ENCODE measurements at places on chromosomes 7 and 10.

DNA sequence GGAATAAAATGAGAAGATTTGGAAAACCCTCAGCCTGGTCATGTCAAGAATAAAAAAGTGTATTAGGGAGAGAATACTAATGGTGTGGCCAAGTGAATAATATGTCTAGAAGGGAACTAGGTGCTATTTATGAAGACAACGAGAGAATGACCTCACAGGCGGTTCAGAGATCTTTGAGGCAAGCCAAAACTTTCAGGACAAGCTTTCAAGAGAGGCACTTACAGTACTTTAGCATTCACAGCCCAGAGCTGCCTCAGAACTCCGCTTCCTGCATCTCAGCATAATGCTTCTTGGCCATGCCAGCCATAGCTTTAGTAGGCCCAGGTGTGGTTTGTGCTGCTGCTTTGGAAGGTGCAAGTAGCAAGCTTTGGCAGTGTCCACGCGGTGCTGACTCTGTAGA, 37.2 kb upstream of the CCDC7 start:
- DNase-seq = no peak

GRCh38 chr7:102138676-102139075, 148.0 kb upstream of the SH2B2 start:
- no peak for DNase-seq

DNA sequence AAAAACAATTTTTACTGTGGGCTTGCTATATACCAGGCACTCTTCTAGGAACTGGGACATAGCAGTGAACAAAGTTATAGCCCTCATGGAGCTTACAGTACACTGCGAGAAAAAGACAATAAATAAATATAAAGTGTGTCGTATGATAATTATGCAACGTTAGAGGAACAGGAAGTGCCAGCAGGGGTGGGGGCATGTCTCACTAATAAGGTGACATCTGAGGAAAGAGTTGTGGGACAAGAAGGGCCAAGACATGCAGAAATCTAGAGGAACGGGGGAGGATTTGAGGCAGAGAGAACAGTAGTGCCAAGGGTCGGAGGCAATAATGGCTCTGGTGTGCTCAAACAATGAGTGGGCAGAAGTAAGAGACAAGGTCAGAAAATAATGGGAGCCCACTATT, 52.8 kb downstream of the LMBR1 start:
- DNase-seq = no peak

GRCh38 chr10:97169911-97170693, 15.7 kb downstream of the SLIT1 start:
- no peak for DNase-seq

DNA sequence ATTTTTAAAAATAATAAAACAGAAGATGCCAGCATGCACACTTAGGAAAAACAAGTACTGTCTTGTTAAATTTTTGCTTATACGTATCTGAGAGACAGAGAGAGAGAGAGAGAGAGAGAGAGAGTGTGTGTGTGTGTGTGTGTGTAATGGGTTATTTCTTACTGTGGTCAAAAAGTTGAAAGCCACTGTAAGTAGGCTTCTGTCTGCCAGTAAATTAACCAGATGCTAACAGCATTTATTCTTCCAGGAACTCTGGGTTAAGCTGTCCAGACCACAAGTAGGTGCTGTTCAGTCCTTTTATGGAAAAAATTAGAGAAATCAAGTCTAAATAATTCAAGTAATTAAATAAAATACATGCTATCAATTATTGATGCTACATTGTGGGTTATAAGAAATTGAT, 39.7 kb downstream of the RNF32 start:
- no peak for DNase-seq

DNA sequence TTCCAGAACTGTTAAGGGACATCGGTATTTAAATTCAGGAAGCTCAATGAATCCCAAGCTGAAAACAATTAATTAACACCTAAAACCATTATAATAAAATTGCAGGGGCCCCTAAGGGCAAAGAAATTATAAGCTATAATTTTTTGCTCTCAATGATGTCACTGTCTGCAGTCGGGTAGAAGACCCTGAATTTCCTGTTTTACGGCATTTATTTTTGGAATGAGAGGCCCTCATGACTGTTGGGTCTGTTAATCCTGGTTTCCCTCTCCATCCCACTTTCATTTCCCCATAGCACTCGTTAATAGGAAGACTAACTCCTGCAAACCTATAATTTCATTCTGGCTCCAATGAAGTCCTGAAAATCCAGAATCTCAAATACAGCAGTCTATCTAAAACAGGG, 25.8 kb upstream of the GPR37 start:
- no peak for DNase-seq

DNA sequence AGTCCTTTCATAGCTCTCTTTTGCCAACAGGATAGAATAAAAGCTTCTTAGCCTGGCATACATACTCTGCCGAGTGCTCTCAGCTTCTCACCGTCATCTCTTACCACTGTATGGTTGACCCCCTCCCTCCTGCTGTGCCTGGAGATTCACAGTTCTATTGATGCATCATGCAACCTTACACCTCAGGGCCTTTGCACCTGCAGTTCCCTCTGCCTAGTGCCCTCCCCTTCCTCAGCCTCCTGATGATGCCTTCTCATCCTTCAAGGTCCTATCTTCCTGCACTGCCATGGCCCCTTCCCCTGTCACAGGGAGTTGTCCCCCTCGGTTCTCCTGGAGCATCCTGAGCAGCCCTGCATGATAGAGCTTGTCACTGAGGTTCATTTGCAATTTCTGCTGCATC, 81.5 kb downstream of the CDH23 start:
- no peak for DNase-seq

GRCh38 chr10:44335330-44336021, 49.4 kb downstream of the CXCL12 start:
- no peak for DNase-seq

DNA sequence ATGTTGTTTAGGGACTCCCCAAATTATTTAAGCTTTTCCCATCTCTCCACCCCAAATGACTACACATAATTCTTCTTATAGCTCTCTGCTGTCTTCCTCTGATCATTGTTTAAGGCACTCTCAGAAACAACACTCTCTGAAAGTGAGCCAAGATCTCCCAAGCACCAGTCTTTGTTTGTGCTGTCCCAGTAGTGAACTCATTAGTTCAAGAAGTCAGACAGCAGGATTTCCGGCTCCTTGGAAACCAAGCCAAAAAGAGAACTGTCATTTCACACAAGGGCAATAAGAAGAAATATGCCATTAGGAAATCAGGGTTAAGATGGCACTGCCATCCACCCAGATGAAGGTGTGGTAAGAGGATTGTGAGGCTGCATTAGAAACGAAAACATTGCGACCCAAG, 83.1 kb downstream of the FZD1 start:
- no peak for DNase-seq

DNA sequence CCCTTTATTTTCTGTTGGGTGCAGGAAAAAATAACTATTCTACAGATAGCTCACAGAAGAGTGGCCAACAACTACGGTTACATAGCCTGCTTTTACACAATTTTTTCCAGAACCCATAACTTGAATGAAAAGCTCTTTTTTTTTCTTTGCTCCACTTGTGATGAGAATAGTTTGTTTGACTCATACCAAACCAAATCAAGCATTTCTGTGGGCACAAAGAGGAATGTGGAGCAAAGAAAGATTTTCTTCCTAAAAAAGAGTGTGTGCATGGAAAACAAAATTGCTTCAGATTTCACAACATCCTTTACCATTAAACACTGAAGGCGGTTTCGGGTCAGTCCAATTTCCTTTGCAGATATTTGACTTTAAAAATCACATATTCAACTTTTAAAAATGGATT, 54.8 kb upstream of the RAB11FIP2 start:
- no peak for DNase-seq

DNA sequence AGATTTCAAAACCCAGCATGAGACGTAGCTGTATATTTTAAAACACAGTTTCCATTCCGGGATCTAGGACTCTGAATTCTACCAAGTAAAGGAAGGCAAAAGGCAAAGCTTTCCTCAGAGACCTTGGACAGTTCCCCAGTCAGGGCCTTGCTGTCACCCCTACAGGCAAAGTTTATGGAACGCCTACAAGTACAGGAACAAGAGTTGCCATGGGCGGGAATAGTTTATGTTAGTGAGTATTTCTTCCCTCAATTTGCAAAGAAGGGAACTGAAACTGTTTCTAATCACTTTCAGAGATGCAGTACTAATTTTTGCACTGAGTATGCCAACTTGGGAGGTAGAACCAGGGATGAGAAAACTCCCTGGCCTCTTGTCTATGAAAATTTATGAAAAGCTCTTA, 68.2 kb upstream of the LRGUK start:
- DNase-seq = no peak

- DNase-seq = no peak
Measured at GRCh38 chr7:13352677-13353076, 636.8 kb downstream of the ETV1 start.

- DNase-seq = no peak
Measured at GRCh38 chr7:83559887-83560286, 89.1 kb downstream of the SEMA3E start.

GRCh38 chr7:120023494-120024167, 249.3 kb upstream of the KCND2 start:
- DNase-seq = no peak

- DNase-seq = peak; percentile 46
Measured at GRCh38 chr10:14604181-14605142, 170.2 kb downstream of the FAM107B start.

DNA sequence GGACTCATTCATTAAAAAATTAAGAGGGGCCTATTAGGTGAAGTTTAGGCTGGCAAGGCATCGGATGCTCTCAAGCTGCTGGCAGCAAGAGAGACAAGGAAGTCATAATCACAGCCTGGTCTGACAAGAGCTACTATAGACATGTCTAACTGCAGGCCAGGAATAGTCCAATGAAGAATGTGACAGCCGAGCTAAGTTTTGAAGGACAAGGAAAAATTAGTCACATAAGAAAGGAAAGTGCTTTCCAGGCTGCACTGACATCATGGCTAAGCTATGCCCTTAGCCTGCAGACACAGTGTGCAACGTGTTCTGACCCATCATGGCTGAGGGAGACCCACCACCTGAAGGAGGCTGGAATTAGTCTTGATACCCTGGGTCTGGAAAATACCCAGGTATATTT, 281.1 kb downstream of the PLXNA4 start:
- DNase-seq = no peak

DNA sequence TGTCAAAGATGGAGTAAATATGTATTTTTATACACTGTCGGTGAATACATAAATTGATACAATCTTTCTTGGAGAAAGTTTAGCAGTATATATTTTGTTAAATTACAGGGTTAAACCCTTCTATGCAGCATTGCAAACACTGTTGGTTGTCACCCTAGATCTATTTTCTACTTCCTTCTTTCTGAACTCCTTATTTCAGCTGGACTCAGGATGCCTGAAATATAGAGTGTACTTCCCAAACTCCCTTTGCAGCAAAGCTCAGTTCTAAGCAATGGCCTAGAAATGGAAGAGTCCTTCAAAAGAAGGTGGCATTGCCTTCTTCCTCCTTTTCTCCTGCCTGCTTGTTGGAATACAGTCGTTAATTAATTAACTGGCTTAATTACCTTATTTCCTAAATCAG, 20.6 kb downstream of the CUBN start:
- DNase-seq = no peak

- DNase-seq = no peak
Measured at GRCh38 chr7:93884541-93884940, 6.0 kb downstream of the TFPI2 start.

GRCh38 chr10:109062371-109062770, 860.9 kb downstream of the XPNPEP1 start:
- DNase-seq = no peak

- DNase-seq = no peak
Measured at GRCh38 chr7:121924269-121925186, 51.6 kb downstream of the PTPRZ1 start.

Measured in stimulated activated CD8-positive, alpha-beta memory T cell treated with anti-CD3 and anti-CD28 coated beads, Interleukin-4, amount 100 ng/mL, for 4 hours (primary cell).